ENCODE measurements at places on chromosomes 7 and 10.

- no peak for DNase-seq
Measured at GRCh38 chr7:27409776-27410175, 167.2 kb downstream of the EVX1 start.

DNA sequence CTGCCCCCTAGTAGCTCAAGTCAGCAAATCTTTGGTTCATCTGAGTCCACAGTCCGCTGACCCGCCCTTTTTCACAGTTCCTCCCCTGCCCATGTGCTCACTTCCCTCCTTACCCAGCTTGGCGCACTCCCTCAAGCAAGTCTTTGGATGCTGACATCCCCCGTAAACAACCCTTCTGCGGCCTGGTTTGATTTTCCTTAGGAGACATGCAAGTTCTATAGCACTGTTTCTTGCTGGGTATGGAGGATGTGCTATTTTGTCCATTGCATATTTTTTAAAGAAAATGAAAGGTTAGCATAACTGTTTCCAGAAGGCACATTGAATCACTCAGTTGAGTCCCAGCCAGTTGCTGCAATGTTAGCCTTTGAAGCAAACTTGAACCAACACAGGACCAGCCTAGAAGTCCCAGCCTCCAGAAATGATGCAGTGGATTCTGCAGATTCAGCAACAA, 38.2 kb downstream of the HTRA1 start:
- DNase-seq = no peak

GRCh38 chr7:111855161-111855841, 293.0 kb upstream of the IMMP2L start:
- no peak for DNase-seq

DNA sequence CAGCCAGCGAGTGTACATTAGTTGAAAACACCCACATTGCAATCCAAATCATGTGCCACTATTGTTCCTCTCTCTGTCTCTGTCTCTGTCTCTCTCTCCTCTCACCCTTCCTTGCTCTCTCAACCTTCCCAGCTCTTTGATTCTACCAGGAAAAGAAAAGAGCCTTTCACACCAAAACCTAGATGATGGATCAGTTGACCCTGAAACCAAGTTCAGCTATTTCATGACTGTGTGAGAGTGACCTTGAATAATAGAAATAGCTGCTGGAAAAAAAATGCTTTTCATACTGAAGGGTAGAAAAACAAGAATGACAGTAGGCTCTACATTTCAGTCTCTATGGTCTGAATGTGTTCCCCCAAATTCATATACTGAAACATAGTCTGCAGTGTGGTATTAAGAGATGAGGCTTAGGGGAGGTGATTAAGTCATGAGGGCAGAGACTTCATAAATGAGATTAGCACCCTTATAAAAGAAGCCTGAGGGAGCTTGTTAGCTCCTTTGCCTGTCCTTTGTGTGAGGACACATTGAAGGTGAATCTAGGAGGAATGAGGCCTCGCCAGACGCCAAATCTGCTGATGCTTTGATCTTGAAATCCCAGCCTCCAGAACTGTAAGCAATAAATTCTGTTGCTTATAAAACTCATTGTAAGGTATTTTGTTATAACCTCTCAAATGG, 65.2 kb downstream of the LYZL1 start:
- DNase-seq = no peak

DNA sequence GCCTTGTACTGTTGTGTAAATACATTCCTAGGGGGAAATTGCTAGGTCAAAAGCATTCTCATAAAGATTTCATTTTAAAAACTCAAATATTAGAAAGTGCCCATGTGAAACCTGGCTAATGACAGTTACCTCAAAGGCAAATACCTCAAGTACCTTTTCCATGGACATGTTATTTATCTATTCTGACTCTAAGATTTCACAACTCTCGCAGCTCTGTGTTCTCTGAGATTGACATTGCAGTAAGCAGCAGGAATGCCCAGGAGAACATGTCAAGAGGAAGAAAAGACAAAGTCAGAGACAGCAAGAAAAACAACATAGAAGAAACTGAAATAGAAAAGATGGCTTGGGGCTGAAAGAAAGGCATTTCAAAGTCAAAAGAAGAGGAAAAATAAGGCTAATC, 187.4 kb downstream of the CYP26A1 start:
- no peak for DNase-seq

DNA sequence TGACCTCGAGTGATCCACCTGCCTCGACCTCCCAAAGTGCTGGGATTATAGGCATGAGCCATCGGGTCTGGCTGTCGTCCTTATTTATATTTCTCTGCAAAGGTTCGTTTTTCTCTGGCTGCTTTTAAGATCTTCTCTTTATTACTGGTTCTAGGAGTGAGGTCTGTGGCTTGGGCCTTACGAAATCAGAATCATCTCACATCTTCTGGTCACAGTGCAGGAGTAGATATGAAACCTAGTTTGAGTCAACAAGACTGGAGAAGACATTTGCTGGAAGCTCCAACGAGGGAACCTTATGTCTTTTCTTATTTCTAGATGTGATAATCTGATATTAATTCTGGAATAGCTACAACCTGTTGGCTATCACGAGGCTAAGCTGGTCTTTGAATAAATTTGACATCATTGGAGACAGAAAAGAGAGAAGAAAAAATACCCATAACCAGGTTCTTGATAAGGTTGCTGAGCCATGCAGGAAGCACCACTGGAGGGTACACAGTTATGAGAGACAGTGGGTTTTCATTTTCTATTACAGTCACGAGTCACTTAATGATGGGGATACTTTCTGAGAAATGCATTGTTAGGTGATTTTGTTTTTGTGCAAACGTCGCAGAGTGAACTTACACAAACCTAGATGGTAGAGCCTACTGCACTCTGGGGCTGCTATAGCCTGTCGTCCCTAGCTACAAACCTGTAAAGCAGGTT, 25.6 kb upstream of the IL15RA start:
- no peak for DNase-seq

DNA sequence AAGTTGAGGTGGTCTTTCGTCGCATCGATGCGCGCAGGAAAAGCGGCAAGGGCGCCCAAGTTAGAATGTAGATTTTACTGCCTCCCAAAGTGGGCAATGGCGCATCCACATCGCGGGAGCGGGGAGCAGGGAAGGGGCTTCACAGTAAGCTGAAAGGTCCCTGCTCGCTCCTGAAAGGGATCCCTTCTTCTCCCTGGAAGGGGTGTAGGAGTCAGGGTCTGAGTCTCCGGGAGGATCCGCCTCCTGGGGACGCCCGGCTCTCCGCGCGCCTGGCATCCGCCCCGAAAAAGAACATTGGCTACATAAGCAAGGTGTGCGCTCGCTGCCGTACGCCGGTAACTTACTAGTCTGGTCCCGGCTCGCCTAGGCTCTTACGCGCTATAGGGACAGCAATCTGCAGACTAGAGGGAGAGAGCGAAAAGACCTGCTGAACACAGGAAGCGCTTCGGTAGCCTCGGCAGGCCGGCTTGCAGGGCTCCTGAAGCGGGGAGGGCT, 804 bp downstream of the UNC5B start:
- DNase-seq = no peak

DNA sequence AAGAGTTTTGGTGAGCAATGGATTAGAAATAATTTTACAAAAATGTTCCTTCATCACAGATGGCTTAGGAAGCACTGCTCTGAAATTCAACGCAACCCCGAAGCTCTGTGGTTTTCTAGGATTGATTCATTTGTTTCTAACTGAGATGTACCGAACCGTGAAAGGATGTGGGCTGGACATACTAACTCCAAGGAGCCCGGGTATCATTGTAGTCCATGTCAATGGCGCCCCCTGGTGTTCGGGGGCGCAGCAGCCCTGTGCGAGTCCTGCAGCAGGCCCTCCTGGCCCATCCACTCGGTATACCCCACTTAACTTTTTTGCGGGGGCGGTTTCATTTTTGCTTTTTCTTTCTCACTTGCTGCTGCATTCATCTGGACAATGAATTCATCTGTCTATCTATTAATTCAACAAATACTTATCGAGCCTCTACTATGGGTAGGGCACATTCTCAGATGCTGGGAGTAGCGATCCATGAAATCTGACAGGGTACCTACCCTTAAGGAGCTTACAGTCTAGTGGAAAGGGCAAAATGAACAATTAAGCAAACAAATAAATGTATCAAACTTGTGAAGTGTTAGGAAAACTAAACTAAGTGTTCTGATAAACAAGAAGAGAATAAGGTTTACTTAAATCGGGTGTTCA, 25.2 kb upstream of the ITPRID1 start:
- no peak for DNase-seq

GRCh38 chr7:2799253-2799652, 44.9 kb downstream of the GNA12 start:
- DNase-seq = no peak

DNA sequence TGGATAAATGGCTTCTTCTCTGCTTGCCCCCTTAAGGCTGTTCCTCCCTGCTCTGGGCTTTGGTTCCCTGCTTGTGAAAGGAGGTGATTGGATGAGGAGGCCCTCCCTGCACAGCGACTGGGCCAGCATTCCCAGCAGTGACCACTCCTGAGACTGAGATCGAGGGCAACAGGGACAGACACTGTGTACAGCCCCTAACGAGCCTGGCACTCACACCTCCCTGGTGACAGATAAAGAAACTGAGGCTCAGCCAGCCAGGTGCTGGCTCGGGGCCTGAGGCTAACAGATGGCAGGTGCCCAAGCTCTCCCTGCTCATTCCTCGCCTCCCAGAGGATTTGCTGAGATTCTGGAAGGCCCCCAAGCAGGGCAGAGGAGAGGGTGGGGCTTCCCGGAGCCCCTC, 12.0 kb upstream of the AQP1 start:
- DNase-seq = no peak

GRCh38 chr7:16652888-16653287, 6.9 kb downstream of the BZW2 start:
- no peak for DNase-seq

GRCh38 chr10:128813574-128813973, 653.5 kb upstream of the MGMT start:
- no peak for DNase-seq

GRCh38 chr10:132554991-132555647, 17.5 kb downstream of the INPP5A start:
- peak; percentile 34 for DNase-seq

GRCh38 chr10:11638055-11638698, 26.7 kb upstream of the USP6NL start:
- no peak for DNase-seq

- DNase-seq = no peak
Measured at GRCh38 chr10:127887541-127888415, 5.0 kb downstream of the CLRN3 start.

DNA sequence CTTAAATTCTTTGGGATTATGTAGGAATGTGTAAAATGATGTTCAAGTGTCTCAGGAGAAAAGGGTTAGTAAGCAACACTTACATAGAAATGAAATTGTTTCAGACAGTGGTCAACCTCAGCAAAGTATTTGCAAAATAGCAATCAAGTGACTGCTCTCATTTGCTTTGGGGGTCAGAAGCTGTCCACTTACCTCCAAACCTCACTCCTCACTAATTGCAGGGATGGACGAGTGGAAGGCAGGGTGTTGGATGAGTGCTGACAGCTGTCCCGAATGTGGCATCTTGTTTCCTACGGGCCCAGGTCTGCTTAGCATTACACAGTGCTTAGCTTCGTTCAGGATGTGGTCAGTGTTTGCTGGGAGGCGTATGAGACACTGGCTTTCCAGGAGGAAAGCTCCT, 437.0 kb downstream of the SUGCT start:
- DNase-seq = no peak

DNA sequence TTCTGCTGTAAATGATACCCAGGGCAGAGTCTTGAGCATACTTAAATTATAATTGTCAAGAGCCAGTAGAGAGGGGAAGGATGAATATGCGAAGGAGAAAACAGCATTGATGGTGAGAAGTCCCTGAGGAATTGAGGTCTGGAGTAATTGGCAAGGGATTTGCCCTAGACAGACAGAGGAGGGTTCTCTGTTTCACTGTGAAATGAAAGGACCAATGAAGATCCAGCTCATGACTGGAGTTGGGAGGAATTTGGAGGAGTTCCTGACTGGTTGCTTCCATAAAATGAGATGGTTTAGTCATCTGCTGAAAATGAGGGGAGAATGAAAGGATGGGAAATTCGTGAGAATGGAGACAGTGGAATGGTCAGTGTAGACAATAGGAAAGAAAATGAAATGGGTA, 6.8 kb downstream of the PRPF18 start:
- no peak for DNase-seq

DNA sequence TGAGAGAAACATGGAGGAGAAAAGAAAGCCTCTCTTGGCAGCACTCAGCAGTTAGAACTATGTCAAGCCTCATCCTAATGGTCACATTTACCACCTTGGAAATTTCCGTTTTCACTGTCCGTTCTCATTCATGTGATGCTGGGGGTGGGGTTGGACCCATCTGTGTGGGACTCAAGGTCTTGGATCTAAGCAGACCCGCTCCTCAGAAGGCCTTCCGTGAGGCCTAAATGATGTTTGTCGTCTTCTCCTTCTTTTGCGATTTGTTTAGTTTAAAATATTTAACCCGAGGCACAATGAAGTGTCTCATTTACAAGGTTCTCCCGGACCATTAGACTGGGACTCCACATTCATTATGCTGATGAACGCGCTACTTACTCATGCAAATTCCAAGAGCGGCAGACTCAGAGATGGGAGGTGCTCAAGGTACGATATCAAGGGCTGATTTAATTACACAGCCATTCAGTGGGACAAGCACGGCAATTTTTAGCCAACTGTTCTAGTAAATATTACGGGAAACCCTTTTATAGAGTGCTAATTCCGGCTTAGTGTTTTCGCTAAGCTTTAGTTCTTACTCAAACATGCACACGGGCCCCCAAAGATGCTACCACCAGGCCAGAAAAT, 109.1 kb upstream of the EFCAB10 start:
- DNase-seq = no peak

DNA sequence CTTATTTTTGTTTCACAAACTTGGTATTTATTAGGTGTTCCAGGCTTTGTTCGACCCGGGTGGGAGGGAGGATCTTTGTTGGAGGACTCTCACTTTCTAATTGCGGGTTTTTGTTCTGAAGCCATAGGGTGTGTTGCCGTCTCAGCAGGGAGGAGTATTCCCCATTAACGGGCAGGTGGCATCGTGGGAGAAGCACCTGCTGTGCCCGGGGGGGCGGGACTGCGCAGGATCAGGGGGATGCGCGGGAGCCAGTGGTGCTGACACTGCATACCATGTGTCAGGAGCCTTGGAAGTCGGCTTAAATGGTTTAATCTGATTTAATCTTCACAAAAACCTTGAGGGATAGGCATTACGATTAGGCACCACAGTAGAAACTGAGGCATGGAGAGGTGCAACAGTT, 113.0 kb downstream of the MGMT start:
- no peak for DNase-seq

- DNase-seq = no peak
Measured at GRCh38 chr7:79971058-79971457, 163.6 kb upstream of the GNAI1 start.

DNA sequence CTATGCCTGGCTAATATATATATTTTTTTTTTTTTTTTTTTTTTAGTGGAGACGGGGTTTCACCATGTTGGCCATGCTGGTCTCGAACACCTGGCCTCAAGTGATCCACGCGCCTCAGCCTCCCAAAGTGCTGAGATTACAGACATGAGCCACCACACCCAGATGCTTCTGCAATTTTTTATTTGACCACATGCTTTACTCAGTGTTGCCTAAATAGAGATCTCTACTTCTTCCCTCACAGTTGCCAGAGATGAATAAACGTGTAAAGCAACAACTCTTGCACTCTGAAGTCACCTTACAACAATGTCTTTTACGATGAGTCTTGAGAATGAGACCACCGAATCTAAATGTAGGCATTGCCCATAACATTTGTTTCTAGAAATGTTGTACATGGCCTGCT, 107.9 kb upstream of the FRMD4A start:
- DNase-seq = no peak

GRCh38 chr10:11358011-11358410, 253.4 kb downstream of the USP6NL start:
- DNase-seq = no peak

GRCh38 chr10:34906067-34906965, 91.2 kb upstream of the PARD3 start:
- no peak for DNase-seq
